Breast epithelium (tissue), 4 donors: ENCODE measurements at places on chromosomes 3 and 15. TPM values are rescaled to one million over a fixed set of nuclear protein-coding genes. Genes with fewer than 3 reads are reported as not detected.
A peak's percentile ranks its signal among the peaks of the same experiment; 100 is the strongest.

DNA sequence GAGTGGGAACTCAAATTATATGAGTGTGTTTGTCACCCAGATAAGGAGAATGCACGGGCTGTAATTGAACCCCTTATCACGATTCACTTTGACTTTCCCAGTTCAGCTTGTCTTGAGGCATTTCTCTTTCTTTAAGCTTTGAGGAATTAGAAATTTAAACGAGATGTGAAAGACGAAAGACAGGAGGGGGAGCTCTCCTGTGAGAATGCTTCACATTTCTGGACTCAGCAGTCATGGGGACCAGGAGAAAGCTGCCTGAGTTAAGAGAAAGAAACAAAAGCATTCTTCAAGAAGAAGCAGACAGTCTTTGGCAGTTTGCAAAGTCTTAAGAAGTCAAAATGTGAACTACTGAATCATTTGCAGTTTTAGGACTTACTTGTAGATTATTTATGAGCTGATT is 205.6 kb downstream of the NECTIN3 start:
- DNase-seq, result no peak

GRCh38 chr3:49803465-49804140 is 542 bp downstream of the INKA1 start:
- DNase-seq, result no peak

DNA sequence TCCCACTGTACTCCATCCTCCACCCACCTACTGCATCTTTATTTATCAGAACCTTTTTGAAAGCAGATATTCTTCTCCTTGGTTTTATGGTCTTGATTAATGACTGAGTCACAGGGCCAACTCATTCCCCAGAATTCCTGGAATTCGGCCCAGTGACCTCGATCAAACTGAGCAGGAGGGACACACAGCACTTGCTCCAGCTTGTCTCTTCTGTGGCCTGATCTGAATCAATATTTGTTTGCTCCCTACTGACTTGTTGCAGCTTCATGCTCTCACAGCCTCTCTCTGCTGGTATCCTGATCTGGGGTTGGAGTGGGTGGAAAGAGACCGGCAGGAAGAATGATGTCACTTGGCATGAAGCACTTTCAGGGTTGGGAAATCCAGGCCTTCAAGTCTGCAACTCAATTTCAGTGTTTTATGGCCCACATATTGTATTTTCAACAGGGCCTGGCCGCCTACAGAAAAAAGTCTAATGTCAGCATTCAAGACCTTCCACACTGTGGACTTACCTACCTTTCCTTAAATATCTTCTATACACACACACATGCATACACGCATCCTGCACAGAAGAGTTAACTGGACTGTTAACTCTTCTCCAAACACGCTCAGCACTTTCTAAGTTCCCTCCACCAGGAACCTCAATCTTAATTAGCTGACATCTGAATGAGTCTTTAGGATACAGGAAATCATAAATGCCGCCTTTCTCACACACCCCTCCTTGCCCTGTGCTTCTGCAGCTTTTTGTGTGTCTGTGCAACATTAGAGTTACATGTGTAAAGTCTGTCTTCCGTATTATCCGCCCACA is 4.6 kb downstream of the ANXA2 start:
- peak; percentile 59 for DNase-seq

DNA sequence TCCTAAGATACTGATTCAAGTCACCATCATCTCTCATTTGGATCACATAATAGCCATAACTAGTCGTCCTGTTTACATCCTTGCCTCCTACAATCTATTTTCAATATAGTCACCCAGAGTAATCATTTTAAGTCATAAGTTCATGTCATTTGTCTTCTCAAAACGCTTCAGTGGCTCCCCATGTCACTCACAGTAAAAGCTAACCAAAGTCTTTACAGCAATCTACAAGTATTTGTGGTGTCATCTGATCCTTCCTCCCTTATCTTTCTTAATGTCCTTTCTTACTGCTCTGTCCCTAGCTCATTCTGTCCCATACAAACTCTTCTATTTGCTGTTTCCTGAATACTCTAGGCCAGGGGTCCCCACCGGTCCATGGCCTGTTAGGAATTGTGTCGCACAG is 28.8 kb downstream of the GBE1 start:
- DNase-seq, result no peak

DNA sequence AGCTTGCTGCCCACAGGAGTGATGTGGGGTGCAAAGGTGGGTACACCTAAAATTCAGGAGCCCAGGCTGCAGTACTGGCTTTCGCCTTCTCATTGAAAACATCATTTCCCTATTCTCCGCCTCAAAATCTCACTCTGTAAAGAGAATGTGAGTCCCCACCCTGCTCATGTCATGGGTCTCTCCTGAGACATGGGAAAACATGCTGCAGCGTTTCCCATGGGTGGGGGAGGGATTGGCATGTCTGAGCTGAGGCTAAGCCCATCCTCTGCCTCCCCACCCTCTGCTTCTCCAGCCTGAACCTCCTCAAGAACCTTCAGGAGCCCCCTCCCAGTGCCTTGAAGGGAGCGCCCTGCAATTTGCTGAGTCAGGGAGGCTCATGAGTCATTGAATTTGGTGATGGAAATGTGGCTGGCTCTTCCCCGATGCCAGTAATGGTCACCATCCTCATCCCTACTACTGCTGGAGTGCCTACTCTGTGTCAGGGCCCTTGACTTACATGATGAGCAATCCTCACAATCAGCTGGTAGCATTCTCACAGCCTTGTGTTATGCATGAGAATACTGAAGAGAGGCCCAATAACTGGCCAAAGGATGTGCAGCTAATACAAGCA is 28.8 kb downstream of the WNT5A start:
- no peak for DNase-seq

GRCh38 chr3:184596233-184596632 is 34.6 kb downstream of the EPHB3 start:
- no peak for DNase-seq

DNA sequence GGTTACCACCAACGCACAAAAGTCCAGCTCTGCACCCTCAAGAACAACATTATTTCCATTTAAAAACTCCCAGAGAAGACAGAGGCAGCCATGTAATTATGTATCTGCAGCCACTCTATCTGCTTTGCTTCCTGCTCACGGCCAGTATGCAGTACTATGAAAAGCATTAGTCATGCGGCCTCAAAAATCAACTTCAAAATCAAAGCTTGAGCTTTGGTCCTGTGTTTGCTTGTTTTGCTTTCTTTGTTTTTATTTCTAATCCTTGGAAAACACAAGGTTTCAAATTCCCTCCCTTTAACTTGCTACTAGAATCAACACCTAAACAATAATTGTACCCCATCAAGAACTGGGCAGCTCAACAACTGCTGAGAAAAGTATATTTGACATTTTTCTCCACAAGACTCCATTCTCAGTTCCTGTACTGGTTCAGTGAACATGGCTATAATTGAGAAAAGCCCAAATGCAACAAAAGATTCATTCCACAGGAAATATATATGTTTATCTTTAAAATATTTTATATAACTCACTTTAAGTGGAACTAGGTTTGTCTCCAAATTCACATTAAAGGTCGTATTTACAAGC is 37.6 kb downstream of the GBE1 start:
- no peak for DNase-seq

GRCh38 chr3:147361454-147362420 is 44.6 kb downstream of the ZIC4 start:
- no peak for DNase-seq

DNA sequence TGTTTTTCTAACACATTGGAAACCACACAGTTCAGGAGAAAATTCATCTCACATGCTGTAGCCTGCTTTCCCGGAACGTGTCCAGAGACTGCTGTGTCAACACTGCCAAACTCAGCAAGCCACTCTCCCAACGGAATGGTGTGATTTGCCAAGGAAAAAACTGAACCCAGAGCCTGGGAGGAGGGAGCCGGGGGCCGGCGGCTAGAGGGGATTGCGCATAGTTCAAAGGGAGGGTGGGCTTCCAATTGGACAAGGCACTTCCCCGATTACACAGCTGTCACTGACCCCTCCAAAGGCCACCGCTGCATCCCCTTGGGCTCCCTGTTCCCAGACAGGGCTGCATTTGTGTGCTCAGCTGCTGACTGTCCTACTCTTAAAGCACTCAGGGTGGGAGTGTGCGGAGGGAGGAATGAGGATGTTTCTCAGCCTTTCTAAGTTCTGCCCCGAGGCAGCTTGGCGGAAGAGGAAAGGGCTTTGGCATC is 256.2 kb downstream of the ZNF621 start:
- peak; percentile 88 for DNase-seq

- no peak for DNase-seq
Observed at GRCh38 chr3:173742491-173742890, 344.9 kb downstream of the NLGN1 start.

The STRIT1 gene
- not detected for total RNA-seq

The GRM7 gene
- total RNA-seq, result 1.1 TPM

The UBE3A gene
- total RNA-seq, result 60.2 TPM

The ILDR1 gene
- total RNA-seq, result 3.3 TPM
